ENCODE measurements at places on chromosomes 16 and 17.
A peak's percentile ranks its signal among the peaks of the same experiment; 100 is the strongest.

GRCh38 chr17:7884581-7885366, 3.8 kb upstream of the CHD3 start:
- no peak for DNase-seq

DNA sequence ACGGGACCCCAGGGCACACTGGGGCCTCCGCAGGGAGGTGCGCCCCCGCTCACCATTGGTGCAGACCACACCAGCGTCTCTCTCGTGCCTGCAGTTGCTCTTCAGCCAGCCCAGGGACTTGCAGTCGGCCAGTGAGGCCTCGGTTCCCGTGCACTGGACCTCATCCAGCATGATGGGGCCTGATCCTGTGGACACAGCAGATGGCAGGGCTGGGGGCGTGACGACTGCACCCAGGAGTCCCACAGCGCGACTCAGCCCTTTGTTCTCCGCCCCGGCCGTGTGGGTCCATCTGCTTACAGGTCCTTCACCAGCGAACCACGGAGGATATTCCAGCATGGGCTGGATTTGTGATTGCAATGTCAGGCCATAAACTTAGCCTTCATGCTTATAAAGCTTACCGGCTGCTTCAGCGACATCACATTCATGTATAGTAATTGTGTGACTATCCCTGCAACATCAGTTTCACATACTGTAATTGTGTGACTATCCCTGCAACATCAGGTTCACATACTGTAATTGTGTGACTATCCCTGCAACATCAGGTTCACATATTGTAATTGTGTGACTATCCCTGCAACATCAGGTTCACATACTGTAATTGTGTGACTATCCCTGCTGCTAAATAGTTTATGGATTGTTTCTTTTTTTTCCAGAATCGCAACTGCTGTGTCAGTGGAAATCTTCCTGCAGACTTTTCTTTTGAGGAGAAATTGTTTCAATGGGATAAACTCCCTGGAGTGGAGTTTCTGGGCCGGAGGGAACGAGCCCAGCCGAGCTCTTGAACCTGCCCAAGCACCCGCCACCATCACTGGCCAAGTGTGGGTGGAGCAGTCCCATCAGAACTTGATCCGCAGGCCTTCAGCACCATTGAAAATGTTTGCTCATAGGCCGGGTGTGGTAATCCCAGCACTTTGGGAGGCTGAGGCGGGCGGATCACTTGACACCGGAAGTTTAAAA, 4.8 kb downstream of the LGALS3BP start:
- peak; percentile 75 for DNase-seq

DNA sequence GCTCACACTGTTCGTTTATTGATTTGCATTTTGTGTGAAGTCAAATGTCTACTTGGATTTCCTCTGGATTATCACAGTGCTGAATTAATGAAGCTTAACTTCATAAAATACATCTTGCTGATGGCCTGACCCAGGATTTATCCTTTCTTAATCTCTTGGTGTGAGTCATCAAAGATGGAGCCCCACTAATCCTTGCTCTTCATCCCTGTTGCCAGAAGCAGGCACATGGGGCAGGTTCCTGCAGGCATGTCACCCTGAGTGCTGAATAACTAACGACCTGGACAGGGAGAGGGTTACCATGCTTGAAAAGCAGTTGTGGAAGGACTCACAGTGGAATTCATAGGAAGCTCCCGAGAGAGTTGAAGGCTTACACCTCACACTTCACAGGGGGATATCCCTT, 56.0 kb upstream of the FA2H start:
- no peak for DNase-seq

- no peak for DNase-seq
Observed at GRCh38 chr17:1899403-1900000, 69.7 kb downstream of the RPA1 start.

- DNase-seq, result no peak
Observed at GRCh38 chr17:37702598-37702997, 42.3 kb downstream of the HNF1B start.

DNA sequence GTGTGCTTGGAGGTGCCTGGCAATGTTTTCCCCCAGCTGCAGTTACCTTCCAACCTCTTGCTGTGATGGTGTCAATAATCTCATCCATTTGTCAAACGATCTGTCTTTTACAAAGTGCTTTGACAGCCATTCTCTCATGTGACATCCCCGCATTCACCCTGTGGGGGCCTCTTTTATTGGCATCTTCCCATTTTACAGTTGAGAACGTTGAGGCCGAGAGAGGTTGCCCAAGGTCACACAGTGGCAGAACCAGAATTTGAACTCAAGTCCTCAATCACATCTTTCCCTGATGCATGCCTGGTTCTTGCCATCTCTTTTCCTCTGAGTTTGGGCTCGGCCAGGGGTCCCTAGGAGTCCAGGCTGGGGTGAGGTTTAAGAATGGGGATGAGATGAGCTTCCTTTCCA, 1.5 kb downstream of the TAOK2 start:
- no peak for DNase-seq
